Urinary bladder (tissue), 4 donors: ENCODE measurements at places on chromosomes 11 and 22. TPM values are rescaled to one million over a fixed set of nuclear protein-coding genes. Genes with fewer than 3 reads are reported as not detected.

CBLIF gene
- total RNA-seq, result not detected

GSTT2B gene
- 2.1 TPM for total RNA-seq

FADS3 gene
- total RNA-seq, result 17.8 TPM

SLC5A1 gene
- total RNA-seq, result 0.05 TPM

BACE1-AS gene
- total RNA-seq, result 4.5 TPM

GLYATL1 gene
- 0.79 TPM for total RNA-seq

OR8D4 gene
- total RNA-seq, result 0.21 TPM

CCDC83 gene
- total RNA-seq, result not detected
